Suprapubic skin (tissue), 4 donors: ENCODE measurements at places on chromosomes 1 and 21.

GRCh38 chr1:224378855-224379631 is 22.4 kb downstream of the CNIH4 start:
- peaks cover 7% of the 10 kb centered on the region for H3K4me1 ChIP-seq
- DNase-seq: no peak
- H3K36me3 ChIP-seq: peaks cover 51% of the 10 kb centered on the region
- H3K27me3 ChIP-seq: no peaks in the 10 kb centered on the region

GRCh38 chr1:186829686-186830587 is 1.2 kb downstream of the PLA2G4A start:
- DNase-seq: no peak
- no peaks in the 10 kb centered on the region for H3K36me3 ChIP-seq
- H3K4me3 ChIP-seq: peak overlapping the region; percentile 69
- peak overlapping the region; percentile 86 for H3K27ac ChIP-seq
- H3K27me3 ChIP-seq: no peaks in the 10 kb centered on the region
- H3K4me1 ChIP-seq: peaks cover 8% of the 10 kb centered on the region

GRCh38 chr1:168321945-168322344 is 41.3 kb downstream of the TBX19 start:
- peaks cover 6% of the 10 kb centered on the region for H3K4me1 ChIP-seq
- H3K36me3 ChIP-seq: no peaks in the 10 kb centered on the region
- H3K4me3 ChIP-seq: no peak overlapping the region
- no peak overlapping the region for H3K27ac ChIP-seq
- DNase-seq: no peak
- no peaks in the 10 kb centered on the region for H3K27me3 ChIP-seq

DNA sequence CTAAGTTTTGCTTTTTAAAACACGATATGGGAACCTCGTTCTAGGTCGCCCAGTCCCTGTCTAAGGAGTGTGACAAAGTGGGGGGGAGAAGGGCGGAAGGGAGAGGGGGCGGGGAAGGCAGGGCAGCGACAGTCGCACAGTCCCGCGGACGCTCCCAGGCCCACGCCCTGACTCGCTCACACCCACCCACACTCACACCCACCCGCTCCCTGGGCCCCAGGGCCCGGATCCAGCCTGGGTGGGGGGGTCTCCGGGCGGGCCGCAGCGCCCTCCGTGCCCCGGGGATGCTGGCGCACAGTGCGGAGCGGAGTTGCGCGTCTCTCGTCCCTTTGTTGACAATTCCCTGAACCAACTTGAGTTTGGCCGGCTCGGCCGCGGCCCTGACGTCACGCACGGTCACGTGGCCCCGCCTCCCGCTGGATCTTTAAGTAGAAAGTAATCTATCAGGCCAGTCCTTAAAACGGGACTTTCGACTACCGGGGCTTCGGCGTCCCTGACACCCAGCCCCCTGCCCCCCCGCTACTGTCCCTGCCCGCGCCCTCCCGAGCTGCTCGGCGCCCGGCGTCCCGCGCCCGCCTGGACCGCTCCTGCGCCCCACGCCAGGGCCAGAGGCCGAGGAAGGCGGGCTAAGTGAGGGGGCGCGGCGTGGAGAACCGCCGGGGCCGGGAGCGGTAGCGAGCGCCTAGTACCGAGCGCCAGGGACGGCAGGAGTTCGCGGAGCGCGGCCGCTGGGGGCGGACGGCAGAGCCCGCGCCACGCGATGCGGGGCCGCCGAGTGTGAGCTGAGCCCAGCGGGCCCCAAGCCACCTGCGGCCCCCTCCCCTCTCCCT is at the start of gene FOXD3:
Gene FOXD3, plus strand, starts transcription at position 454 of the 830 bp plus-strand sequence. CDS start 492 bp downstream, outside the sequence.
- peaks cover 59% of the 10 kb centered on the region for H3K4me1 ChIP-seq
- peaks cover 100% of the 10 kb centered on the region for H3K27me3 ChIP-seq
- peak within 1 kb of the TSS; percentile 55 for H3K27ac ChIP-seq
- H3K36me3 ChIP-seq: no peaks in the 10 kb centered on the region
- peak within 1 kb of the TSS; percentile 65 for H3K4me3 ChIP-seq
- DNase-seq: no peak

DNA sequence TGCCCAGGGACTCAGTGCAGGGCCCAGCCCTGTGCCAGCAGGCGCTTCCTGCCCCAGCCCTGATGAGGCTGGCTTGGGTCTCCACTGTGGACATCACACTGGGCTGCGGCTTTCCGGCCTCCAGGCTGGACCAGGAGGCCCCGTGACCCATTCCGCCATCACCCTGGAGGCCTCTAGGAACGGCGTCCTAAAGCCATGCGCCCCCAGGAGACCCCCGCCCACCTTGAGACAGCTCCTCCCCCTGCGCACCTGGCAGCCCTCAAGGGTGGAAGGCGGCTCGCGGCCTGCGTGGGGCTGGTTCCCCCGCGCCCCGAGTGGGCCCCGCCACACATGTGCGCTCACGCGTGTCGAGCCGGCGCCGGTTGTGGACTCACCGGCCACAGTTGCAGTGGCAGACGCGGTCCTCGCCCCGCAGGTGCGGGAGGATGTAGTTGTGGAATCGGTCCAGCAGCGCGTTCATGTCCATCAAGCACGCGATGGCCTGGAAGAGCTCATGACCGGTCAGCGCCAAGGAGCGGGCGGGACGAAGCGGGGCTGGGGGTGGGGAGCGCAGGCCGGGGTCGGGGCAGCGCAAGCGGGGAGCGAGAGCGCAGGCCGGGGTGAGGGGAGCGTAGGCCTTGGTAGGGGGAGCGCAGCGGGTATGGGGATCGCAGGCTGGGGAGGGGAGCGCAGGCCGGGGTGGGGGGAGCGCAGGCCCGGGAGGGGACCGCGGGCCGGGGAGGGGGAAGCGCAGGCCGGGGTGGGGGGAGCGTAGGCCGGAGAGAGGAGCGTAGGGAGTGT is 924 bp downstream of the TMEM240 start:
- peaks cover 29% of the 10 kb centered on the region for H3K4me1 ChIP-seq
- no peak overlapping the region for H3K27ac ChIP-seq
- peaks cover 27% of the 10 kb centered on the region for H3K36me3 ChIP-seq
- no peak for DNase-seq
- H3K4me3 ChIP-seq: peak overlapping the region; percentile 66

DNA sequence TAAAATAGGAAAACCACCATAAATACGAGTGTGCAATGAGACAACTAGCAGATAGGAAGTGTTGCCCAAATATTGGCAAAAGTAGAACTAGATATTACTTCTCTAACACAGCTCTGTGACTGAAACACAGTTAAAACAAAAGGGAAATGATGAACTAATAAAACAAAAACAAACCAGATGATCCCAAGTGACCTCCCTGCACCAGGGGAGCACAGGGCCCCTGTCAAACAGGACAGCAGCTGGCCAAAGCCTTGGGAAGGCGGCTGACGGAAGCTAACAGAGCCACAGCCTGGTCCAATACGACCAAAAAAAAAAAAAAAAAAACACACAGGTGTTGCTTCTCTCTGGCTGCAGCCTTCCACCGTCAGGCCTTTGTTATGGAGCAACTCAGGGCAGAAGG is 17.8 kb downstream of the ZBTB17 start:
- DNase-seq: no peak
- no peak overlapping the region for H3K4me3 ChIP-seq
- H3K4me1 ChIP-seq: peaks cover 32% of the 10 kb centered on the region

DNA sequence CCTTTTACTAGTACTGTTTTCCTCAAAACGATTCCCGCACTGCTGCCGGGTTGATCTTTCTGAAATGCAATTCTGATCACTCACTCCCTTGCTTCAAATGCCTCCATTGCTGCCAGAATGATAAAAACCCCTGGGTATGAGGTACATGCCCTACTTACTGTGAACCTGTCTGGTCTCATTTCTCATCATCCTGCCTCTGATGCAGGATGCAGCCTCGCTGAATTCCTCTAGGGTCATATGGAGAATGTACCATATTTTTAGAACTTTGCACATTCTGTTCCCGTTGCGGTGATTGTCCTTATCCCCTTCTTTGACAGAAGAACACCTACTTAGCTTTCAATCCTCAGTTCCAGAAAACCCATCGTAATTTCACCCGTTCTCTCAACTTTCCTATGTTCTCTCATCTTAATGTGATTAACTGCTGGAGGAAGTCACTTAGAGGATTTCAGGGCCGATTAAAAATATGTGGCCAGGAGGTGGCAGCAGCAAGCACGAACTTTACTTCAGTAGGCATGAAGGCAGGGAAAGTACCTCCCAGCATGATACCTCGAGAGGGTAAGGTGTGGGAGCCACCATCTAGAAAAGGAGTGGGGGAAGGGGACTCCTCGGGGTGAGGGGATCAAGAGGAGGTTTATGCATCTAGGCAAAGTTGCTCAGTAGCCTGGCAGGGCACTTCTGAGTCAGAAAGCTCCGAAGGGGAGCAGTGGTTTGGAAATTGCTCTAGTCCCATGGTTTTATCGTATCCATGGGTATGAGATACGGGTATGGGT is 361.5 kb upstream of the ZP4 start:
- H3K4me3 ChIP-seq: no peak overlapping the region
- no peaks in the 10 kb centered on the region for H3K36me3 ChIP-seq
- no peaks in the 10 kb centered on the region for H3K4me1 ChIP-seq
- no peaks in the 10 kb centered on the region for H3K27me3 ChIP-seq
- no peak for DNase-seq
- H3K27ac ChIP-seq: no peak overlapping the region
